Gastroesophageal sphincter (tissue), 4 donors: ENCODE measurements at places on chromosomes 2 and 18. TPM values are rescaled to one million over a fixed set of nuclear protein-coding genes. Genes with fewer than 3 reads are reported as not detected.
A peak's percentile ranks its signal among the peaks of the same experiment; 100 is the strongest.

DNA sequence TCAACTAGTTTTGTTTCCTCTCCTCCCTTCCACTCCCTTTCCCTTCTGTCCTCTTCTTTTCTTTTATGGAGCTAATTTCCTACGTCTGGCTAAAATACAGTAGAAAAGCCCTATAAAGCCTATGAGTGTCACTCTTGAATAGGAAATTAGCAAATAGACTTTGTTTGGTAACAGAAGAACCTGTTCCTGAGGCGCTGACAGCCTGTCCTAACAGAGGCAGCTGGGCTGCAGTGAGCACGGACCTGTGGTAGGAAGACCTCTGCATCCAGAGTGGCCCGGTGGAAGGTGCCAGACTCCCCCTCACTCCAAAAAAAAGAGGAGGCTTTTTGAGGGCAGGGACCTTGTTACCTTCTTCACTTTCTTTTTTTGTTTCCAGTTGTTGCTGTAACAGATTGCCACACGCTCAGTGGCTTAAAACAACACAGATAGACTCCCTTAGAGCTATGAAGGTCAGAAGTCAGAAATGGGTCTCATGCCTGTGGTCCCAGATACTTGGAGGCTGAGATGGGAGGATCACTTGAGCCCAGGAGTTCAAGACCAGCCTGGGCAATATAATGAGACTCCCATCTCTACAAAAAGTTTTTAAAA, 81.2 kb upstream of the TXNDC2 start:
- no peaks in the 10 kb centered on the region for H3K4me1 ChIP-seq
- H3K4me3 ChIP-seq: no peak overlapping the region
- no peaks in the 10 kb centered on the region for H3K36me3 ChIP-seq
- ATAC-seq: peak; percentile 47
- no peaks in the 10 kb centered on the region for H3K27me3 ChIP-seq

Gene KCNJ13
- not detected for total RNA-seq

Gene LAMA1
- total RNA-seq: under 0.01 TPM

- no peaks in the 10 kb centered on the region for H3K36me3 ChIP-seq
- no peak for ATAC-seq
- no peak overlapping the region for H3K27ac ChIP-seq
- no peak overlapping the region for H3K4me3 ChIP-seq
- H3K27me3 ChIP-seq: no peaks in the 10 kb centered on the region
- no peaks in the 10 kb centered on the region for H3K4me1 ChIP-seq
Measured at GRCh38 chr2:190272457-190272842, 47.2 kb downstream of the HIBCH start.

DNA sequence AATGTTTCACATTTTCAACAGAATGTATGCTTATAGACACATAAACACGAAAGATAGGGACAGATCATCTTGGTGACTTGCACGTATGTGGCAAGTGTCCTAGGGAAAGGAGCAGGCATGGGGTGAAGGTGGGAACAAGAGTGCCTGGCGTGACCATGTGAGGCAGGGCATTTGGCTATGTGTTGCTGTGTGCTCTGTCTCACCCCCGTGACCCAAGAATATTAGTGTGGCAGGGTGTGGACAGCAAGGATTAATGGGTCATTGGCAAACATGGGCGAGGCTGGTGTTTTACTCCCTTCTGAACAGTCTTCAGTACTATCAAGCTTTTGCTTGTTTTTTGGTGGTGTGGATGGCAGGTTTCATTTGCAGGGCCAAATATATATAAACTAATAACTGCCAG, 1.3 kb upstream of the VWA3B start:
- no peaks in the 10 kb centered on the region for H3K36me3 ChIP-seq
- peaks cover 16% of the 10 kb centered on the region for H3K4me1 ChIP-seq
- ATAC-seq: no peak

- ATAC-seq: no peak
- H3K27me3 ChIP-seq: peaks cover 76% of the 10 kb centered on the region
Measured at GRCh38 chr18:62324917-62325805, at the start of gene TNFRSF11A. TNFRSF11A (plus strand) TSS chr18:62325310; CDS start chr18:62325353, 43 bp downstream.

DNA sequence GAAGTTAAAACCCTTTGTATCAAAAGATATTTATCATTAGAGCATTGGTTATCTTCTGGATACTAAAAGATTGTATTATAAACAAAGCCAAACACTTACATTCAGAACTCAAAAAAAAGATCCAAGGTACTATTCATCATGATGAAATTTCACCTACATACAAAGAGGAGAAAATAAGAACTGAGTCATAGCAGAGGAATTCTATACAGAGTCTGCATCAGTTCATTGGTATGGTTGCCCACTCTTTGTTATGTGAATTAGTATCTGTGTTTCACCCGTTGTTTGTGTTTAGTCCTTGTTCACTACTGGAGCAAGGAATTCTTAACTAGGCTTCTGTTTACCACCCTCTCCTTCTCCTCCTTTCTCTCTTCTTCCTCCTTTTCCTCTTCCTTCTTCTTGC, 157.9 kb downstream of the LNPK start:
- H3K4me1 ChIP-seq: no peaks in the 10 kb centered on the region
- H3K27ac ChIP-seq: no peak overlapping the region
- ATAC-seq: no peak
- no peaks in the 10 kb centered on the region for H3K27me3 ChIP-seq
- no peaks in the 10 kb centered on the region for H3K36me3 ChIP-seq
- H3K4me3 ChIP-seq: no peak overlapping the region

GRCh38 chr2:200350850-200351285, 44.4 kb downstream of the SPATS2L start:
- H3K4me3 ChIP-seq: no peak overlapping the region
- no peak for ATAC-seq

GRCh38 chr2:213108308-213108707, 43.1 kb downstream of the IKZF2 start:
- ATAC-seq: no peak
- H3K4me1 ChIP-seq: no peaks in the 10 kb centered on the region
- no peak overlapping the region for H3K27ac ChIP-seq
- no peak overlapping the region for H3K4me3 ChIP-seq
- no peaks in the 10 kb centered on the region for H3K27me3 ChIP-seq
- no peaks in the 10 kb centered on the region for H3K36me3 ChIP-seq

DNA sequence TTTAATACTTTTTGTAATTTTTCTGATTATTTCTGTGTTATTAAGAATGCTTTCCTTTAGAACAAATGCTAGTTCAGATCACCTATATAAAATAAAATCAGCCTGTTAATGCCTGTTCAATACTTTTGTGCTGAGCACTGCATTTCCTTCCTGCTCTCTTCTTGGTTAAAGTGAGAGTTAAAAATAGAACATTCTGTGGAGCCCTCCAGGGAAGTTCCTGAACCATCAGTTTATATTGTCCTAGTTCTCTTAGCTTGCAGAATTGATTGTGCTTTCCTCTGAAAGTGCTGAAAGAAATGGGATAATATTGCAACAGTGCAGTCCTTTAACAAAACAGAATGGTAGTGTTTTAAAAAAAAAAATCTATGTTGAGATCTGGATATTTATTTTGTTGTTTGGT, 74.6 kb upstream of the UBXN4 start:
- H3K27me3 ChIP-seq: no peaks in the 10 kb centered on the region
- H3K4me3 ChIP-seq: no peak overlapping the region
- H3K27ac ChIP-seq: no peak overlapping the region
- peaks cover 13% of the 10 kb centered on the region for H3K36me3 ChIP-seq

DNA sequence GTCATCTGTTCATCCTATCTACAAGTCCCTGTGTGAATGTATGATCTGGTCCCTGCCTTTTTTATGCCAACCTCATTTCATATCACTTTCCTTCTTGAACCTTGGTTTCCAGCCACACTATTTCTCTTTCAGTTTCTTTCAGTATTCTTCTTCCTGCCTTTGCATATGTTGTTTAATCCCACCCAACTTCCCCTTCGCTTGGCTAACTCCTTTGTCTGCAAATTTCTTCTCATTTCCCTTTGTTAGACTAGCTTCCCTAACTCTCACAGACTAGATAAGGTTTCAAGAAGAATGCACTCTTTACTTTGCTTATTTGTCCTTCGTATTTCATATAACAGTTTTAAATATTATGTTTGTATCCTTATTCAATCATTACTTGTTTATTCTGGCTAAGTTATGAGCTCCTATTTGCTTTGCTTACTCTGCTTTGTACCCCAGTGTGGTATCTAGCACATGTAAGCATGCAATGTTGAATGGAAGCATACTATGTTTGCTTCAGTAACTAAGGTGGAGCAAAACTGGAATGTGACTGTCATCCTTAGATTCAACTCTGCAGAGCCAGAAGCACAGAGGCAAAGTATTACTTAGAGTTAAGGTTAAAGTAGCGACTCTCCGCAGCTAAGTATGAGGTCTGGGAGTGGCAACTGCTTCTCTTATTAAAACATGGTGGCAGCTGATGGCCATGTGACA, 681.3 kb downstream of the CPS1 start:
- no peak overlapping the region for H3K27ac ChIP-seq
- no peaks in the 10 kb centered on the region for H3K27me3 ChIP-seq
- H3K4me1 ChIP-seq: no peaks in the 10 kb centered on the region

GRCh38 chr2:151120011-151120410, 141.7 kb downstream of the RBM43 start:
- H3K4me1 ChIP-seq: no peaks in the 10 kb centered on the region
- H3K4me3 ChIP-seq: no peak overlapping the region
- no peak for ATAC-seq
- H3K27me3 ChIP-seq: no peaks in the 10 kb centered on the region
- H3K27ac ChIP-seq: no peak overlapping the region
- H3K36me3 ChIP-seq: no peaks in the 10 kb centered on the region

Gene CD8A
- 0.42 TPM for total RNA-seq

Gene AOX1
- 125 TPM for total RNA-seq

DNA sequence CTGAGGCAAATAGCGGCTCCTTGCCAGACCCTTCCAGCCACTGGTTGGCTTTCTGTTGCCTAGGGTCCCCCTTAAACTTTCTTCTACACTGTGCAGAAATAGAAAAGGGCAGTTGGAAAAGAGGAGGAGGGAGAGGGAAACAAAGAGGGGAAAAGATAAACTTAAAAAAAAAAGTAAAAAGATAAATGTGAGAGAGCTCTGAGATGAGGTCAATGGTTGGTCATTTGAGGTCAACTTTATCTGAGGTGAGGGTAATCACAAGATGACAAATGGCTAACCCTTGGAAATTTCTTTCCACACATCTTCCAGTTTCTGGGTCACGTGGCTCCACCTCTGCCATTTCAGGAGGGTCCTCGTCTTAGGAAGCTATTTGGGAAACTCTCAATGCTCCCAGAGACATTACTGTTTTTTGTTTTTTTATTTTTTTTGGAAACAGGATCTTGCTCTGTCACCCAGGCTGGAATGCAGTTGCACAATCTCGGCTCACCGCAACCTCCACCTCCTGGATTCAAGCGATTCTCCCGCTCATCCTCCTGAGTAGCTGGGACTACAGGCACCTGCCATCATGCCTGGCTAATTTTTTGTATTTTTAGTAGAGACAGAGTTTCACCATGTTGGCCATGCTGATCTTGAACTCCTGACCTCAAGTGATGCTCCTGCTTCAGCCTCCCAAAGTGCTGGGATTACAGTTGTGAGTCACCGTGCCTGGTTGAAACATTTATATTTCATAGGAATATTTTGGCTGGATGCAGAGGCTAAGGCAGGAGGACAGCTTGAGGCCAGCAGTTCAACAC, 199.9 kb downstream of the TGIF1 start:
- H3K36me3 ChIP-seq: no peaks in the 10 kb centered on the region
- H3K27me3 ChIP-seq: no peaks in the 10 kb centered on the region
- no peaks in the 10 kb centered on the region for H3K4me1 ChIP-seq
- ATAC-seq: peak; percentile 62
- no peak overlapping the region for H3K27ac ChIP-seq

GRCh38 chr2:80938463-80938862, 633.9 kb upstream of the LRRTM1 start:
- no peak overlapping the region for H3K27ac ChIP-seq
- no peak overlapping the region for H3K4me3 ChIP-seq
- H3K36me3 ChIP-seq: no peaks in the 10 kb centered on the region

GRCh38 chr2:12861344-12861930, 144.7 kb downstream of the TRIB2 start:
- H3K27ac ChIP-seq: no peak overlapping the region
- H3K4me3 ChIP-seq: no peak overlapping the region
- no peaks in the 10 kb centered on the region for H3K4me1 ChIP-seq
- no peaks in the 10 kb centered on the region for H3K27me3 ChIP-seq
- no peaks in the 10 kb centered on the region for H3K36me3 ChIP-seq

DNA sequence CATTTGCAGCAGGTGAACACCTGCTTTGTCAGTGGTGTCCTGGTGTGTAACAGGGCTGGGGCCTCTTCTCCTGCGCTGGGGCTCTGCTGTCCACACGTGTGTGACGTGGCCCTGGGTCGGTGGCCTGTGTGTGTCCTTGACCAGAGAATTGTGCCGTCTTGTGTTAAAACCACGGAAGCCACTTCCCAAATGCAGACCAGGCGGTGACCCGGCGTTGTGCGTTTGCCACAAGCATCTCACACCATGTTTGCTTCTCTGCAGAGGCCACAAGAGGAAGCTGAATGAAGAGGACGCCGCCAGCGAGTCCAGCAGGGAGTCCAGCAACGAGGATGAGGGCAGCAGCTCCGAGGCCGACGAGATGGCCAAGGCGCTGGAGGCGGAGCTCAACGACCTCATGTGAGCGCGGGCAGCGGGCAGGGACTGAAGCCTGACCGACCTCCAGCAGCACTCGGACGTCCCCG, 44.3 kb upstream of the KCNG2 start:
- H3K27me3 ChIP-seq: no peaks in the 10 kb centered on the region
- H3K4me1 ChIP-seq: no peaks in the 10 kb centered on the region
- H3K36me3 ChIP-seq: no peaks in the 10 kb centered on the region
- H3K27ac ChIP-seq: no peak overlapping the region
- no peak overlapping the region for H3K4me3 ChIP-seq

Gene RSAD2
- 6.2 TPM for total RNA-seq

- peaks cover 80% of the 10 kb centered on the region for H3K27me3 ChIP-seq
- peak; percentile 8 for ATAC-seq
- H3K36me3 ChIP-seq: no peaks in the 10 kb centered on the region
- peaks cover 30% of the 10 kb centered on the region for H3K4me1 ChIP-seq
- H3K27ac ChIP-seq: peak overlapping the region; percentile 12
Measured at GRCh38 chr2:232927032-232927792, 57.1 kb downstream of the SNORC start.
